ENCODE measurements at places on chromosomes 6 and 20.
A peak's percentile ranks its signal among the peaks of the same experiment; 100 is the strongest.

- DNase-seq, result no peak
These were observed 206.7 kb downstream of the CENPW start for GRCh38 chr6:126546541-126547120.

DNA sequence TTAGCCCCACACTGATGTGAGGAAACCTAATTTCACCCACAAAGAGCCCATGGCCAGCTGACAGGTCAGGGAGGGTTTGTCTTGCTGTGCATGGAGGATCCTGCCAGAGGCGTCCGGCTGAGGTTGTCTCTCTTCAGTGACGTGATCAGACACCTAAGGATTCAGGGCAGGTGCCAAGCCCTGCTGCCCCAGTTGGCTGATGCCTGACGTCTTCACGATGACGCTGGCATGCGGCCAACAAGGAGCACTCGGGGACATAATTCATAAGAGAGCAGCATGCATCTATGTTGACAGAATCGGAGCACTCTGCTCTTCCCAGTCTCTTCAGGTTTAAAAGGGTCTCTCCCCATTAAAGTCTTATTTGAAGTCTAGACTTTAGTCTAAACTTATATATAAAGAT lies 47.8 kb downstream of the PSMB1 start:
- DNase-seq, result peak; percentile 60

- DNase-seq, result no peak
These were observed 314.2 kb downstream of the CDC5L start for GRCh38 chr6:44701637-44702101.

- no peak for DNase-seq
These were observed 770.8 kb downstream of the EPHA7 start for GRCh38 chr6:92648364-92649086.

DNA sequence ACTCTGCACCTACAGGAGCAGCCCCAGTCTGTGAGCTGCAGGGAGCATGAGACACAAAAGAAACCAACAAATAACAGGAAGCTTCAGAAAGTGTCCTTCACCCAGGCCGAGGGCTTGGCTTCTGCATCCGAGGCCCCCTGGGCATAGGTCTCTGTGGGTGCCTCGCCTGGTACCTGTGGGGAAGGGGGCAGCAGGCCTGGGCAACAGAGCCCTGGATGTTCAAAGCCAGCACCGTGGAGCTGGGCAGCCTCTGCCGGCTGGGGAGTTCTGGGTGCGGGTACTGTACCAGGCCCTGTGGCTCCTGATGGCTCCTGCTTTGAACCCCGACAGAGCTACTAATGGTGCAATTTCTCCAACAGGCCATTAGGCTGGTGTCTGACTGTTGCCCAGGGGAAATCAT lies 55.7 kb downstream of the TMEM242 start:
- DNase-seq, result no peak

Measured in SHP77 (cell line).